Neural crest cell (in vitro differentiated cells): ENCODE measurements at places on chromosomes 12 and 14.
A peak's percentile ranks its signal among the peaks of the same experiment; 100 is the strongest.

- H3K36me3 ChIP-seq = no peaks in the 10 kb centered on the region
- no peak overlapping the region for H3K4me3 ChIP-seq
- H3K4me1 ChIP-seq = no peaks in the 10 kb centered on the region
- DNase-seq = no peak
Observed at GRCh38 chr12:102425109-102426039, 55.0 kb downstream of the IGF1 start.

- DNase-seq = no peak
- H3K36me3 ChIP-seq = no peaks in the 10 kb centered on the region
- H3K4me3 ChIP-seq = no peak overlapping the region
- H3K27ac ChIP-seq = no peak overlapping the region
- H3K4me1 ChIP-seq = peaks cover 2% of the 10 kb centered on the region
- no peaks in the 10 kb centered on the region for H3K27me3 ChIP-seq
Observed at GRCh38 chr12:25056486-25057130, 107.7 kb upstream of the BCAT1 start.

DNA sequence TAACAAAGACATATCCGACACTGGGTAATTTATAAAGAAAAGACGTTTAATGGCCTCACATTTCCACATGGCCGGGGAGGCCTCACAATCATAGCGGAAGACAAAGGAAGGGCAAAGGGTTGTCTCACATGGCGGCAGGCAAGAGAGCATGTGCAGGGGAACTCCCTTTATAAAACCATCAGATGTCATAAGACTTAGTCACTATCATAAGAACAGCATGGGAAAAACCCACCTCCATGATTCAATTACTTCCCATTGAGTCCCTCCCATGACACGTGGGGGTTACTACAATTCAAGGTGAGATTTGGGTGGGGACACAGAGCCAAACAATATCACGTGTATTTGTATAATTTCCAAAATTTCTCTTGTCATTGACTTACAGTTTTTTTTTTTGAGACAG is 5.5 kb upstream of the LMNTD1 start:
- DNase-seq = no peak
- H3K4me1 ChIP-seq = peaks cover 4% of the 10 kb centered on the region
- H3K27me3 ChIP-seq = no peaks in the 10 kb centered on the region
- no peak overlapping the region for H3K4me3 ChIP-seq

DNA sequence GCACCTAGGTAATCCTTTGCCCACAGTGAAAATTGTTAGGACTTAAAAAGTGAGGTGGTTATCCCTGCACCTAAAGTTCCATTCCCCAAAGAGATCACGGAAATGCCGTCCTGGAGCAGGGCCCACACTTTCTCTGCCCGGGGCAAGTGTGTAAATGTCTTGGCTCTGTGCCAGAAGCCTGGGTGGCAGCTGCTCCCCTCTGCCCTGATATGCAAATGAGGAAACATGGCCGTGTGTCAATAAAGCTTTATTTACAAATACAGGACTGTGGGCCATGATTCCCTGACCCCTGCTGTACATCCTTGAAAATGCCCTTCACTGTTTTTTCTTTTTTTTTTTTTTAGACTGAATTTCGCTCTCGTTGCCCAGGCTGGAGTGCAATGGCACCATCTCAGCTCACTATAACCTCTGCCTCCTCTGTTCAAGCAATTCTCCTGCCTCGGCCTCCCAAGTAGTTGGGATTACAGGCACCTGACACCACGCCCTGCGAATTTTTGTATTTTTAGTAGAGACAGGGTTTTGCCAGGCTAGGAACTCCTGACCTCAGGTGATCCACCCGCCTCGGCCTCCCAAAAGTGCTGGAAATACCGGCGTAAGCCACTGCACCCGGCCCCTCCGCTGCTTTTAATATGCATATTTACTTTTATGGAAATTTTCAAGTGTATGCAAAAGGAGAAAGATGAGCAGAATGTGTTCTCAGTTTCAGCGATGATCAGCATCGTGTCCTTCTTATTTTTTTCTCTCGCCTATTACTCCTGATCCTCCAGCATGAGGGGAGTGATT is 75.5 kb downstream of the GALNT9 start:
- no peak for DNase-seq
- H3K27me3 ChIP-seq = peaks cover 24% of the 10 kb centered on the region
- no peaks in the 10 kb centered on the region for H3K36me3 ChIP-seq
- H3K4me3 ChIP-seq = no peak overlapping the region
- H3K27ac ChIP-seq = no peak overlapping the region

GRCh38 chr14:72054911-72055310 is 122.7 kb downstream of the RGS6 start:
- no peak for DNase-seq
- no peaks in the 10 kb centered on the region for H3K4me1 ChIP-seq
- H3K36me3 ChIP-seq = no peaks in the 10 kb centered on the region
- no peak overlapping the region for H3K4me3 ChIP-seq

DNA sequence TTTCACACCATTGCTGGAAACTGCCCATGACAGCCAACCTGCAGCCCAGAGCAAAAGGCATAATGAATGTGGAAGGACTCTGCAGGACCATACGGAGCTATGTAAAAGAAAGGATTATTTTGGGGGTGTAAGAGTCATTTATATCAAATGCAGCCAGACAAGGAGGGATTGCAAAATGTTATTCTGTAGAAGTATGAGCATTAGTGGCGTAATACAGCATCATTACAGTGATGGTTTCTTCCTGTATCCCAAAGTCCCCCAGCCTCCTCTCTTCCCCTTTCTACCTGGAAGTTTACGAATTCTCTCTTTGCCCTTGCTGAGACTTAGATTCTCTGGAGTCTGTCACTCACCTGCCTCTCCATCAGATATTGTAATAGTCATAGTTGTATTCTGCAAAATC is 89.9 kb downstream of the BORCS5 start:
- H3K4me1 ChIP-seq = peaks cover 8% of the 10 kb centered on the region
- H3K27ac ChIP-seq = no peak overlapping the region
- no peak overlapping the region for H3K4me3 ChIP-seq
- H3K27me3 ChIP-seq = no peaks in the 10 kb centered on the region
- no peak for DNase-seq

DNA sequence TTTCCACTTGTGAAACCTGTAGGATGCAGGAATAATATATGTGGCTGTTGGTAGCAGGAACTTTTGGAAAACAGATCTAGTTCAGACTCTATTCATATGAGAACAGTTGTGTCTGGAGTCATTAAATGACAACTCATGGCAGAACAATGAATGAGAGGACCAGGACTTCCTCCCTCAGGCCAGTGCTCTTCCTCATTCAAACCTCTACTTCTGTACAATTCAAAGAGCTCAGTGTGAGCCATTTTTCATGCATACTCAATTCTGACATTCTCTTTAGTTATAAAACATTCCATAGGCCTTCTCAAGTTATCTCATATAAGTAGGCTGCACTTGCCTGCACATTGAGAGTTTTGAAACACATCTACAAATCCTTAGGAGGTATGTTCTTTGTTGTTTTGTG is 1526.6 kb upstream of the FLRT2 start:
- H3K4me3 ChIP-seq = no peak overlapping the region
- no peaks in the 10 kb centered on the region for H3K27me3 ChIP-seq
- no peak overlapping the region for H3K27ac ChIP-seq
- H3K4me1 ChIP-seq = peaks cover 5% of the 10 kb centered on the region

DNA sequence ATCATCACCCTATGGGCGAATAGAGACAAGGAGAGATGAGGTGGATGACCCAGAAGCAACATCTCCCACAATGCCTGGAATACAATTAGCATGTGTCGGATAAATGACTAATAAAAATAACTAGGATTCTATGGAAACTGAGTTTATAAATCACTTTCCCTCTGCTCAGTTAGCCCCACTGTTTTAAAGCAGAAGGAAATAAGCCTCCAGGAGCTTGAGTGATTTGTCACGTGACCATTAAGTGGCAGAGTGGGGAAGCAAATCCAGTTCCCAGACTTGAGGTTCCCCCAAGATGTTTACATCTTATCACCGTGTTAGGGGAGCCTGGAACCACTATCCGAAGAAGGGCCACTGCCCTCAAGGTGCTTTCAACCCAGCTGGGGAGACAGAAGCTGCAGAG is 136.5 kb upstream of the CCND2 start:
- peak overlapping the region; percentile 68 for H3K27ac ChIP-seq
- H3K36me3 ChIP-seq = no peaks in the 10 kb centered on the region
- peaks cover 5% of the 10 kb centered on the region for H3K27me3 ChIP-seq
- peaks cover 60% of the 10 kb centered on the region for H3K4me1 ChIP-seq
- no peak overlapping the region for H3K4me3 ChIP-seq

GRCh38 chr14:86787717-86788116 is 1205.3 kb downstream of the GALC start:
- H3K27me3 ChIP-seq = no peaks in the 10 kb centered on the region
- no peak overlapping the region for H3K27ac ChIP-seq
- no peaks in the 10 kb centered on the region for H3K4me1 ChIP-seq
- H3K4me3 ChIP-seq = no peak overlapping the region
- no peak for DNase-seq

GRCh38 chr14:58749066-58749669 is 111.4 kb downstream of the DACT1 start:
- no peak overlapping the region for H3K4me3 ChIP-seq
- H3K27me3 ChIP-seq = no peaks in the 10 kb centered on the region
- H3K4me1 ChIP-seq = no peaks in the 10 kb centered on the region
- no peak for DNase-seq

GRCh38 chr12:119940897-119941296 is 48.1 kb upstream of the BICDL1 start:
- H3K4me1 ChIP-seq = peaks cover 3% of the 10 kb centered on the region
- H3K4me3 ChIP-seq = no peak overlapping the region
- H3K27ac ChIP-seq = no peak overlapping the region
- peaks cover 8% of the 10 kb centered on the region for H3K27me3 ChIP-seq
- DNase-seq = no peak

GRCh38 chr12:119090276-119090675 is 88.5 kb upstream of the HSPB8 start:
- H3K36me3 ChIP-seq = no peaks in the 10 kb centered on the region
- DNase-seq = no peak
- H3K27ac ChIP-seq = no peak overlapping the region

DNA sequence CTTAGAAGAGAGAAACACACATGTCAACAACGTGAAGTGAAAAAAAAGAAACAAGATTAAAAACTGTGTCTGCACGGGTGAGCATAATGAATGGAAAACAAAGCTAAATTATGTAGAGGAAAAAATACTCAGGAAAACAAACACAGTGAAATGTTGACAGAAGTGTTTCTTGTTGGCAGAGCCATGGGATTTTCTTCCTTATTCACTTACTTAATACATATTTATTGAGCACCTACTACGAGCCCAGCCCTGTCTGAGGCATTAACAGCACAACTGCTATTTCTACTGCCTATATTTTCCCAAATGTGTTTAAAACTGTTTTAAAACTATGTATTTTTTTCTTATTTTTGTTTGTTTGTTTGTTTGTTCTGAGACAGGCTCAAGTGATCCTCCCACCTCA is 69.9 kb downstream of the DIO3 start:
- no peak for DNase-seq
- H3K4me3 ChIP-seq = no peak overlapping the region
- no peaks in the 10 kb centered on the region for H3K27me3 ChIP-seq
- H3K27ac ChIP-seq = no peak overlapping the region
- no peaks in the 10 kb centered on the region for H3K36me3 ChIP-seq

DNA sequence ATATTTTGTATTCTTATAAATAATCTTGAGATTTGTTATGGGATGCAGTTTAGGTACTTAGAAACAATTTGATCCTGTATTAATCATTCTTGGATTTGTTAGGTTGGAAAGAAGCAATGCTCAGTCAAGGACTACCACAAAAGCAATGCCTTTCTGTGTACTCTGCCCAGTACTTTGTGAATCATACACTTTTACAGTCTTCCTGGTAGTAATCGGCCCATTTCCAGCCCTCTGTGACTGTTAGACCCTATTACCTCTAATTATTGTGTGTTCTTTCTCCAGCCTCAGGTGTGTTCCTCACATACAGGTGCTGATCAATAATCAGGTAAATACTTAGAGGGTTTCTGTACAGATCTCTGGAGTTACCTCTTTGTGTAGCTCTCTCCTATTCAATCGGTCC is 609.0 kb downstream of the KCNH5 start:
- no peak for DNase-seq
- H3K27me3 ChIP-seq = no peaks in the 10 kb centered on the region
- no peaks in the 10 kb centered on the region for H3K4me1 ChIP-seq
- H3K36me3 ChIP-seq = peaks cover 15% of the 10 kb centered on the region
- no peak overlapping the region for H3K27ac ChIP-seq

DNA sequence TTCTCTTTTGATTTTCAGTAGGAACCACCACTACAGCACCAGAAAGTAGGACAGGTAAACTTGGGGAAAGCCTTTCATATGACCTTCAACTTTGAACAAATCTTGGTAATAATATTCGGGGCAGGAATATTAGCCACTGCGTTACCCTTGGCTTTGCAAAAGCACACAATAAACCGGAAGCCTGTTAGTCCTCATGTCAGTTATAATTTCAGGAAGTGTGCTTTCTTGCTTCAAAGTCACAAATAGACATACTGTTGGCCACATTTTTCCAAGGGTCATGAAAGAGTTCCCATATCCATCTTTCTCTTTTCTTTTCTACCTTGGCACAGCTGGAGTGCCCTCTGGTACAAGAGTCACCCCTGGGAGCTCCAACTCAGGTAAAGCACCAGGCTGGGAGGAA is 167.2 kb upstream of the CNTN1 start:
- no peak overlapping the region for H3K27ac ChIP-seq
- H3K36me3 ChIP-seq = no peaks in the 10 kb centered on the region
- no peaks in the 10 kb centered on the region for H3K27me3 ChIP-seq
- H3K4me1 ChIP-seq = no peaks in the 10 kb centered on the region

DNA sequence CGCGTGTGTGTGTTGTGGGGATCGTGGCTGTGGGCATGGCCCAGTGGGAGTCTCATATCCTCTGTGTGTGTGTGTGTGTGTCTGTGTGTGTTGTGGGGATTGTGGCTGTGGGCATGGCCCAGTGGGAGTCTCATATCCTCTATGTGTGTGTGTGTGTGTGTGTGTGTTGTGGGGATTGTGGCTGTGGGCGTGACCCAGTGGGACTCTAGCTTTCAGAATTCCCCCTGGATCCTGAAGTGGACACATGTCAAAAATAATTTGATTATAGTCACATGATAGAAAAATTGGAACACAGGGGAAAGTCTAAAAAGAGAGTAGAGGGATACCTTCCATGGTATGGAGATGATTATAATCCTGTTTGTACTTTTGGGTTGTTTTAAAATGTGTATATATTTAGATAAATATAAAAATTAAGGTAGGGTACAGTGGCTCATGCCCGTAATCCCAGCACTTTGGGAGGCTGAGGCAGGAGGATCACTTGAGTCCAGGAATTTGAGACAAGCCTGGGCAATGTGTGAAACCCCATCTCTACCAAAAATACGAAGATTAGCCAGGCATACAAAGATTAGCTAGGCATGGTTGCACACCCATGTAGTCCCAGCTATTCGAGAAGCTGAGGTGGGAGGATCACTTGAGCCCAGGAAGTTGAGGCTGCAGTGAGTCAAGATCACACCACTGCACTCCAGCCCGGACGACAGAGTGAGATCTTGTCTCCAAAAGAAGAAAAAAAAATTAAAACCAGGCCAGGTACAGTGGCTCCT is 11.0 kb downstream of the PAPLN start:
- H3K36me3 ChIP-seq = no peaks in the 10 kb centered on the region
- no peak overlapping the region for H3K4me3 ChIP-seq
- no peak overlapping the region for H3K27ac ChIP-seq
- peaks cover 4% of the 10 kb centered on the region for H3K4me1 ChIP-seq
